NK-92 treated with Interleukin-12 subunit alpha and Interleukin-12 subunit beta, amount 100 ng/mL, for 24 hours (cell line): ENCODE measurements at places on chromosomes 3 and 15.
A peak's percentile ranks its signal among the peaks of the same experiment; 100 is the strongest.

- DNase-seq: peak; percentile 47
These were observed 507 bp upstream of the GOLIM4 start for GRCh38 chr3:168096210-168096652.

GRCh38 chr3:72275331-72275751, 490.4 kb upstream of the PROK2 start:
- no peak for DNase-seq

DNA sequence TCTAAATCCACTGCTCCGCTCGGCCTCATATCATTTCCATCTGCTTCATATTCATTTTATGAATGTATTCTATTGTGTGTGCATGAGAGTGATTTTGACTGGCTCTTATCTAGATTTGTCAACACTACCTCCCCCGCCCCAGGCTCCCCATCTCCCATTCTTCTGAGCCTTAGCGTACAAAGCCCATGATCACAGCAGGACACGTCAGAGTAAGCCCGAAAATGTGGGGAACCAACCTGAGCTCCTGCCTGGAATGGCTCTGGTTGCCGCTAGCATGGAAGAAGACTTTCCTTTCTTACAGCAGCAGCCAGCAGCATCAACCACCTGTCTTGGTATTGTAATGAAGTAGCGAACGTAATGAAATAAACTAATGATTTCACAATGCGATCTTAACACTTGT, 61.4 kb downstream of the GABRB3 start:
- no peak for DNase-seq

- no peak for DNase-seq
These were observed 45.1 kb downstream of the BDH1 start for GRCh38 chr3:197510642-197511018.

DNA sequence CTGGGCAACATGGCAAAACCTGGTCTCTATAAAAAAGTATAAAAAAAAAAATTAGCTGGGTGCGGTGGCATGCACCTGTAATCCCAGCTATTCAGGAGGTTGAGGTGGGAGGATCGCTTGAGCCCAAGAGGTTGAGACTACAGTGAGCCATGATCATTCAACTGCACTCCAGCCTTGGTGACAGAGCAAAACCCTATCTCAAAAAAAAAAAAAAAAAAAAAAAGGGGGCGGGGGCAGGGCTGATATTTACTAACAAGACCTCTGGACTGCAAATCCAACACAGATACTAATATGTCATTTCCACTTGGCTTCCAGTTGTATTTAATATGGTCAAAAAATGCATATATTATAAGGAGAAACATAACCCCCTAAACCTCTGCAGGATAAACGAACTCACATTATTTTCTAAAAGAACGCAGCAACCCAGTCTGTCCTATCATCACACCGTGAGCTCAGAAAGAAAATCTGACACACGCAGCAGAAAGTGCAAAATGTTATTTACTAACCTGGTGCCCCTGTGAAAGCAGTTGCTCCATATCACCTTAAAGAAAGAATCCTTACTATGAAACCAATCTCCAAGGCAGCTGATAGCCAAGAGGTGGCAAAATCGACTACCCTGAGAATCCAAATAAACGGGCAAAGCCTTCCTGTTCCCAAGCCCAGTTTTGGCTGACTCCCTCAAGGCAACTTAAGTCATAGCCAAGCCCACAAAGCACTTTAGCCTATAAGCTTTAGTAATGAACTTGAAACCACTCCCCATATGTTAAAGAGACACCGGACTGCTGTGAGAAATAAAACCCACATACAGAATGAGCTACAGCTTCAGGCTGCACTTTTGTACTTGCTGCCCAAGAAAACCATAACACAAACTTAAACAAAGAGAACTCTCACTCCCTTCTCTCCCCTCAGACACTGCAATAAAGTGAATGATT, 39.3 kb downstream of the PLD1 start:
- no peak for DNase-seq

DNA sequence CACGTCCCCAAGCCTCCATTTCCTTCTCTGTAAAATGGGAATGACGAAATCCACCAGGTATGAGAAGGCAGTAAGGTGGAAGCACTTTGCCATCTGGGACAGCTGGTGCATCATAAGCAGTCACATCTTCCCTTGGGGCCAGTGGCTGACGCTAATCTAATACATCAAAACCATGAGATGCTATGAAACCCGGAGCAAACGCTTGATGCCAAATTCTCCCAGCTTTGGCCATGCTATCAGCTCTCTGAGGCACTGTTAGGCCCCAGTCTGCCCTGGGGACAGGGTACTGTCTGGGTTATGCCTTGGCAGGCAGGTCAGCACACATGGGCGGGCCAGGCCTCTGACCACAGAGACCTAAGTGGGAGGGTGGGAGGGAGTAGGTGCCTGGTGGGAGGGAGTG, 66.1 kb downstream of the ADAMTS17 start:
- DNase-seq: no peak

GRCh38 chr3:133384331-133385027, 15.4 kb upstream of the BFSP2 start:
- no peak for DNase-seq
